Globus pallidus (tissue), 1 donor: ENCODE measurements at places on chromosomes 12 and 14.

- DNase-seq, result no peak
Measured at GRCh38 chr14:77804592-77804991, 4.7 kb downstream of the ADCK1 start.

- DNase-seq, result no peak
Measured at GRCh38 chr14:33254861-33255395, 316.2 kb downstream of the NPAS3 start.

DNA sequence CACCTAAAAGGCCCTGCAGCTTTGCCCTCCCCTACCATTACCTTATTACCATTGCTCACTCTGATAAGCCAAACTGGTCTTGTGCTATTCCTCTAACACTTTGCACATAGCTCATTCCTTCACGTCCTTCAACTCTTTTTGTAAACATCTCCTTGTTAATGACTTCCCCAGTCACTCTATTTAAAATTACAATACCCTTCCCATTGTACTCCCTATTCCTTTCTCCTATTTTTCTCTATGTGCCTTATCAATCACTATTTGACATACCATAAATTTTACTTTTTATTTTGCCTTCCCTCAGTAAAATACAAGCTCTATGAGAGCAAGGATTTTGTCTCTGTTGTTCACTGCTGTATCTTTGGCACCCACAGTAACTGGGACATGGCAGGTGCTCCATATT is 5.4 kb downstream of the SARNP start:
- no peak for DNase-seq

- DNase-seq, result peak; percentile 77
Measured at GRCh38 chr12:115210533-115211252, 526.7 kb upstream of the TBX3 start.

GRCh38 chr12:63129927-63130326 is 21.1 kb downstream of the AVPR1A start:
- no peak for DNase-seq
